ENCODE measurements at places on chromosomes 12 and 14.

- peak; percentile 37 for DNase-seq
These were observed 328.3 kb downstream of the APAF1 start for GRCh38 chr12:98973395-98973794.

GRCh38 chr14:100891501-100892445 is 11.7 kb downstream of the RTL1 start:
- no peak for DNase-seq

DNA sequence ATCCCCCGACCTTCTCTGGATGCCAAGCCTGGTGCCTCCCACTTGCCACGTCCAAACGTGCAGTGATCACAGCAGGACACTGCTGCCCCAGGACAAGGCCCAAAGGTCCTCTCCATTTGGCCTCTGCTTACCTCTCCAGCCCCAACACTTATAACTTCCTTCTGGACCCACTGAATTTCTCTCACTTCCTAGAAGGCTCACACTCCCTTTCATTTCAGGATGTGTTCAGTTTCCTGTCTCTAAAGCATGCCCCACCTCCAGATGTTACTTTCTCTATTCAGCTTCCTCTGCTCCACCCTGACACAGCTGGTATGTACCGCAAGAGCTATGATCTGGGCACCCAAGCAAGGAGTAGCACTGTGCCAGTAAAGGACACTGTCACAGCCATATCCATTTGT is 33.0 kb downstream of the CDKL1 start:
- no peak for DNase-seq

GRCh38 chr12:125208942-125209341 is 143.7 kb downstream of the AACS start:
- DNase-seq = no peak

GRCh38 chr12:5177731-5178130 is 134.1 kb downstream of the KCNA5 start:
- peak; percentile 48 for DNase-seq
